ENCODE measurements at places on chromosomes 7 and 10.

DNA sequence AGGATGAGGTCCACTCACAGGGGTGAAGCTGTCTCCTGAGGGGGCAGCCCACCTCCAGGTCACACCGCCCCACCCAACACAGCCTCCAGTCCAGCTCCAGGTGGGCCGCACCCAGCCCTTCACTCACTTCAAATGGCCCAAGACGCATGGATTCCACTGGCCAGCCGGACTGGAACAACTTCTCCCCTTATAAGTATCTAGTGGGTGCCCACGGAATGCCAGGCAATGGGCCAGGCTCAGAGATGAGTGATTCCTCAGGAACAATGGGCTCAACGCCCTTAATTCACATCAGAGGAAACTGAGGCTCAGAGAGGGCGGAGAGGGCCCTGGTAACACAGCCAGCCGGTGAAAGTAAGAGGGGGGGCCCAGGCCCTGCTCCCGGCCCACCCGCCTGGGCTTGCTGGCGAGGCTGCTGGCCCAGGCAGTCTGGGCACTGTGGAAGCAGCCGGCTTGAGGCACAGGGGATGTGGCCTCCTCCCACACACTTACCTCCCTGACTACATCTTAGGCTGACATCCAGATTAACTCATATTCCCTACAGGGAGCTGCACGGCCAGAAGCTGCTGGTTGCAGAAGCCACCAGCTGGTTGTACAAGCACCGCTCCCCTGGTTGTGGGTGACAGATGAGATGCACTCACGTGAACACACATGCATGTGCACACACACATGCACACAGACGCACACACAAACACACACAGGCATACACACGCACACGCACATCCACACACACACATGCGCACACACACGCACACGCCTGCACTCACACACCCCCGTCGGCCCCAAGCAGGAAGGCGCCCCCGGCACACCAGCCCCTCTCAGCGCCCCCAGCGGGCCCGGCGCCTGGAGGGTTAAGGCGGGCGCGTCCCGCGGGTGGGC is 1.0 kb upstream of the FAM20C start:
- peak; percentile 83 for DNase-seq

GRCh38 chr7:17099083-17099973 is 199.1 kb upstream of the AHR start:
- DNase-seq: peak; percentile 2

DNA sequence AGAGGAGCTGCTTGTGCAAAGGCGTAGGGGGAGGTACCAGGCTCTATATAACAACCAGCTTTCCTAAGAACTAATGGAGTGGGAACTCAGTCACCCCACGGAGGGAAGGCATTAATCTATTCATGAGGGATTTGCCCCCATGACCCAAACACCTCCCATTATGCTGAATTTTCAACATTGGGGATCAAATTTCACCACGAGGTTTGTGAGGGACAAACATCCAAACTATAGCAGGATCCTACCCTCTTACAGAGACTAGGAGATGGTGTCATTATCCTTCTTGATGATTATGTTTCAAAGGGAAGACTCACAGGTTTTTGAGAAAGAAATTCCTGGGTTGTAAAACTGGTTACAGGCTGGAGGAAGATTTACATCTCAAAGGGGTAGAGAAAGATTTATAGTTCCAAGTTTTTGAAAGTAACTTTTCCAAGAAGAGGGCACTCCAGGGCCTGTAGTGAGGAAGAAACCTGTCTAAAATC is 295.0 kb upstream of the DKK1 start:
- no peak for DNase-seq

DNA sequence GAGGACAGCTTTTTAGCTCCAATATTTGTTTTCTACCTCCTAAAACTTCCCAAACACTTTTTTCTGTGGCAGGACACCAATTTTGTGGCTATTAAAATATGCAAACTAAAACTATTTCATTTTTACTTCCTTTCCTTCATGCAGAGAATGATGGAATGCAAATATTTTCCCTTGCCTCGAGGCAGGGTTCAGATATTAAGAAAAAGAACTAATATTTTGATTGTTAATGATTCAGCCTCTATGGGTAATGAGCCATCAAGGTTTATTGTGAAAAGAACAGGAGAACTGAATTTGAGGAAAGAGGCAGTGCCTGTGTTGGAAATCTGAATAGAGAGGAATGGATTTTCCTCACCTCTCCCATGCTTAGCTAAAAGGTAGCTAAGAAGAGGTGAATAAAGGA is 43.1 kb upstream of the CASD1 start:
- no peak for DNase-seq

- no peak for DNase-seq
These were observed 4.8 kb upstream of the CALHM1 start for GRCh38 chr10:103463499-103463898.

- no peak for DNase-seq
These were observed 142.0 kb downstream of the HDAC9 start for GRCh38 chr7:18637516-18637915.

DNA sequence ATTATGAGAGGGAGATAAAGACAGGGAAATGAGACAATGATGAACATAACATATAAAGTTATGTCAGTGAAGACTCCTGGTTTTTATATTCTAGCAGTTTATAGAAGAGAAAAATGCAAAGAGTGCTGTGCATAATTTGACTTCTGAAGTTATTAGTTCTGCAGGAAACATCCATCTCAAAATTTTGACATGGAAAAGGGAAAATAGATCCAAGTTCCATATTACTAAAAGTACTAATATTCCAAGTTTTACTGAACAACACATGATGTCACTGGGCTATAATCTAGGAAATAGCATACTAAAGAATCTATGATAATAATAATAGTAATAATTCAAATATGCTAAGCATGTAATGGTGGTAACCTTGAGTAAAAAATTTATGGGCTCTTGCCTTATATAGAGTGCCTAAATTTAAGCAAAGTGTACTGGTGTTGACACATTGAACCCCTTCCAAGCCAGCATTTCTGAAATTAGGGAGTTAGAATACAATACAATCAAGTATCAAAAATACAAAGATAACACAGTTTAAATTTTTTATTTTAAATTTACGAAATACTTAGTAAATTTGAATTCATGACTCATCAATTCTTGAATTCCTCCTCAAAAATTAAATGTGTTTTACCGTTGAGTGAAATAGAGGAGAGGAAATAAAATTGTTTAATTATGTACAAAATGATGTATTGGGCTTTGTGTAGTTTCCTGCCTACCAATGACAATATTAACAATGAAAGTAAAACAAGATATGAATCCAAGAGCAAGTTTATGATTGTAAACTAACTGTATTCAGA is 102.8 kb upstream of the KCND2 start:
- DNase-seq: peak; percentile 36

- peak; percentile 90 for DNase-seq
These were observed 171.6 kb downstream of the GALNT17 start for GRCh38 chr7:71303566-71303965.

- DNase-seq: no peak
These were observed 108.8 kb downstream of the ADCY1 start for GRCh38 chr7:45682836-45683555.

- DNase-seq: peak; percentile 99
These were observed 97.3 kb upstream of the COL1A2 start for GRCh38 chr7:94297397-94297838.

GRCh38 chr10:2925631-2926030 is 141.7 kb upstream of the PFKP start:
- peak; percentile 41 for DNase-seq

GRCh38 chr7:5231116-5231515 is 41.1 kb downstream of the WIPI2 start:
- DNase-seq: no peak

GRCh38 chr10:132715776-132716680 is 69.9 kb downstream of the NKX6-2 start:
- DNase-seq: no peak

DNA sequence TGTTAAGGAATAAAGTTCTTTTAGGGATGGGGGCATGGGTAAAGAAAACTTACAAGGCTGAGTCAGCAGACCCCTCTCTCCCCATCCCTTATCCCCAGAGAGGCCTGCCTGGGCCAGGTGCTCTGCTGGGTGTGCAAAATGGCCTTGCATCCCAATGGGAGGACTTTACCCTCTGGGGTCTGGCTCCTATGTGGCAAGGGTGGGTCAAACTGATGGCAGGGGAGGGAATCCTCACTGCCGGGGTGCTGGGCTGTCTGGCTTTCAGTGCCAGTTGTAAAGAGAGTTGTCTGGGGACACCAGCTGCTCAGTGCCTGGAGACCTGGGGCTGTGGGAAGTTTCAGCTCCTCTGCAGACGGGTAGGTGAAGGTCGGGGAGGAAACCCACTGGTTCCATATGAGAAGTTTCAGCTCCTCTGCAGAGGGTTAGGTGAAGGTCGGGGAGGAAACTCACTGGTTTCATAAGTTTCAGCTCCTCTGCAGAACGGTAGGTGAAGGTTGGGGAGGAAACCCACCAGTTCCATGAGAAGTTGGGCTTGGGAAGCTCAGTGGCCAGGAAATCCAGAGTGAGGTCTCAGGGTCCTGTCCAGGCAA is 127.2 kb upstream of the PODXL start:
- DNase-seq: no peak

GRCh38 chr7:101243646-101244374 is 1.1 kb downstream of the FIS1 start:
- DNase-seq: no peak

DNA sequence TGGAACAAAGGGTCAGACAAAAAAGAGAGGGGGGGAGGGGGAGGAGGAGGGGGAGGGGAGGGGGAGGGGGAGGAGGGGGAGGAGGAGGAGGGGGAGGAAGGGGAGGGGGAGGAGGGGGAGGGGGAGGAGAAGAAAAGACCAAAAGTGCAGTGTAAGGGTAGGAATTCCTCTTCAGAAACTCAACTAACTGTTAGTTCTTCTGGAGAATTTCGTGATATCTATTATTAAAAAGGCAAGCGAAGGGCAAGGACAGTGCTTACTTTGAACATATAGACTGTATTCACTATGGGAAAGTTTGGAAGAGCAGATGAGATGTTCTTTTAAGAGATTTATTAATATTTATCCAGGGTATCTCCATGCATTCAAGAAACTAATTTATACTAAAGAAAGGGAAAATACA is 258.1 kb downstream of the CACNA2D1 start:
- no peak for DNase-seq

DNA sequence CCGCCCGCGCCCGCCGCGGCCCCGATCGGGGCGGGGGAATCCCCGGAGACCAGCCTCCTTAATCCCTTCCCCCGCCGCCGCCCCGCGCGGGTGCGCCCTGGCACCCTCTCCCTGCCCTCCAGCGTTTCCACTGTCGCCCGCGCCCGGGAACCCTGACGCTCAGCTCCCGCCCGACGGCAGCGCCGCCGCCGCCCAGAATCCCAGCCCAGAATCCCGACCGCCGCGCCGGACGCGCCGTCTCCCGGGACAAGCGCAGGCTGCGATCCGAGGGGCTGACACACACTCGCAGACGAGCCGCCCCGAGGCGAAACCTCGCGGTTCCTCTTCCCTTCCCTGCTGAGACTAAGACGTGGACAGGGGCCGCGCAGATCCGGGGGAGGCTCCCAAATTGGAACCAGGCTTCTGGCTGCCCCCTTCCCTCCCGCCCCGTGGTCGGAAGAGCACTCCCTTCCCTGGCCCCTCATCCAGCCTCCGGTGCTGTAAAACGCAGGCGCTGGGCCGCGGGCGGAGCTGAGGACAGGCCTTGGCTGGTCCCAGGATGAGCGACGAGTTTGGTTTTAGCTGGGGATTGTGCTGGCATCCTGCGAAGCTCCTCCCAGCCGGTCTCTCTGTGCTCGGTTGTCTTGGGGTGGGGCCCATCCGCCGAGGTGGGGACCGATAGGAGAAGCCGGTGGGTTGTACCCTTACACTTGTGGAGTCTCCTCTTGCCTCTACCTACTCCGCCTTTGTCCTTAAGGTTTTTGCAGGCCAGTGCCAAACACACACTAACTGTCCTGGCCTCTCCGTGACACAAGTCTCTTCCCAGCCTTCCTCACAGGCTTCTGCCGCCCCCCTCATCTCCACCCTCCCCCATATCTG is 1.1 kb downstream of the MARVELD1 start:
- peak; percentile 77 for DNase-seq

- no peak for DNase-seq
These were observed 52.7 kb upstream of the VIPR2 start for GRCh38 chr7:159197066-159197975.

- no peak for DNase-seq
These were observed 252.0 kb downstream of the SKIDA1 start for GRCh38 chr10:21273400-21273968.

- no peak for DNase-seq
These were observed 20.4 kb upstream of the TBRG4 start for GRCh38 chr7:45131891-45132290.

DNA sequence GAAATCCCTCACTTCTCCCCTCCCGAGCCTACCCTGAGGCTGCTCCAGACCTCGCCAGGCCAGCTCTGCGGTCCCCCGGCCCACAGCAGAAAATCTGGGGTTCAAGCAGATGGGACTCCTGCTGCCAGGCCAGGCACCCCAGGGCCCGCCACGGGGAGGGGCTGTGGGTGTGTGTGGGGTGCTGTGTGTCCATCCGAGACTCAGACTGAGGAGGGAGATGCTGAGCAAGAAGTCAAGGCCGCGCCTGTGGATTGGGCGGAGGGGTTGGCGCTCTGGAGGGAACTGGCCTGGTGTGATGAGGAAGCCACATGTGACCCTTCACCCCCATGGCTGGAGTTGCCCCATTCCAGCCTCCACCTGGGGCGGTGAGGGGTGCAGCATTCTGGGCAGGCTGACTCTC is 51.1 kb downstream of the YKT6 start:
- DNase-seq: no peak

- DNase-seq: peak; percentile 23
These were observed 126.6 kb upstream of the PARD3 start for GRCh38 chr10:34941471-34942357.

DNA sequence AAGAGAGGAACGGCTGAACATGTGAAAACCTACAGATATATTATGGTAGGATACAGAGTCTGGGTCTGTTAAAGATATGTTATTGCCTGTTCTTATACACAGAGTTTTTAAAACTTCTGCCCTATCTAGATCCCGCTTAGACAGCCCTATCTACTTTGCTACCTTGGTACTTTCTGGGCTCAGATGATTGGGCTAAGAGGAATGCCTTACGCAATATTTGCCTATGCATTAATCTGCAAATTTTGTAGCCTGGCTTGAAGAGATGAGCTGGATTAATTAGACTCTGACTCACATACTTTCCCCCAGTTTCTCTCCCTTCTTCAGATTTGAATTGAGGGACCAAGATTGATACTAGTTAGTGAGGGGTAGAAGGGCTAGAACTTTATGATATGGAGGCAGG is 33.6 kb upstream of the A1CF start:
- DNase-seq: peak; percentile 28

DNA sequence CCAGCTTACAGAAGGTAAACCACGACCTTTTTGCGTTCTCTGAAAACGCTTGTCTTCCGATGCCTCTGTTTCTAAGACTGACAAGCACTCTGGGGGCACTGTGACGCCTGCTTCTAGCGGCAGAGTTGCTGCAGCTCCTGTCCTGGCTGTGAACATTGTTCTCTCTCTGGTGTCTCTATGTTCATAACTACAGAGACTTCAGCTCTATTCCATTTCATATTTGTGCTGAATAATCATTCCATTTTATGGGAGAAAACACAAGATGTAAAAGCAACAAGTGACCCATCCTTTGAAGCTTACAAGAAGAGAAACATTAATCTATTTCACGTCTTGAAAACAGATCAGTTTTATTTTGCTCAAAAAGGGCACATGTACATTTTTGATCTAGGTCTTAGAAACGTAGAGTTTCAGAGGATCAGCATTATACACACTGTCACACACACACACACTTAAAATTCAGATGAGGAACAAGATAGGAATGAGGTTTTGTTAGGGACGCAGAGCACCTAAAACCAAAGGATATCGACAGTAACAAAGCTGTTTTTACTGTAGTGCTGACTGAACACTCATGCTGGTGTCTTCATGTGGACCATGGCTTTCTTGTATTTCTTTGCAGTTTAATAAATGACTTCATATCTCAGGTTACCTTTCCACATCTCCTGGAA is 3.0 kb downstream of the IKZF1 start:
- no peak for DNase-seq
